NCI-H1694 treated with DMSO at 0.1 percent for 48 hours (cell line): ENCODE measurements at places on chromosomes 13 and 19.

- DNase-seq = no peak
Observed at GRCh38 chr19:45767410-45767880, 1.6 kb downstream of the SIX5 start.

- DNase-seq = no peak
Observed at GRCh38 chr13:97341135-97341534, 92.8 kb upstream of the RAP2A start.

DNA sequence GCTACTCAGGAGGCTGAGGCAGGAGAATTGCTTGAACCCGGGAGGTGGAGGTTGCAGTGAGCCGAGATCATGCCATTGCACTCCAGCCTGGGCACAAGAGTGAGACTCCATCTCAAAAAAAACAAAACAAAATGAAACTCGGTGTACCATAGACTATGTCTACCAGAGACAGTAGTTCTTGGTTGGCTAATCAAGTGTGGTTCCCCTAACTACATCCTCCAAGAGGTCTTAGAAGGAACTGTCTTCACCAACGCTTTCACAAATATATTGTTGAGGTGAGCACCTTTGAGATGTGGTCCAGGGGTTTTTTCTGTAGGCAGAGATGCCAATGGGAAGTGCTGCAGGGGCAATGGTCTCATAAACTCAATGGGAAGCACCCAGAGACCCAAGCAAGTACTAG is 48.0 kb downstream of the RFC3 start:
- no peak for DNase-seq

GRCh38 chr13:35164324-35164932 is 222.4 kb downstream of the NBEA start:
- DNase-seq = peak; percentile 86

- no peak for DNase-seq
Observed at GRCh38 chr19:39525205-39525604, 7.4 kb downstream of the EID2B start.

GRCh38 chr19:47644743-47645482 is 36.0 kb downstream of the BICRA start:
- DNase-seq = no peak

- DNase-seq = no peak
Observed at GRCh38 chr19:2987797-2988196, 10.4 kb downstream of the TLE6 start.

DNA sequence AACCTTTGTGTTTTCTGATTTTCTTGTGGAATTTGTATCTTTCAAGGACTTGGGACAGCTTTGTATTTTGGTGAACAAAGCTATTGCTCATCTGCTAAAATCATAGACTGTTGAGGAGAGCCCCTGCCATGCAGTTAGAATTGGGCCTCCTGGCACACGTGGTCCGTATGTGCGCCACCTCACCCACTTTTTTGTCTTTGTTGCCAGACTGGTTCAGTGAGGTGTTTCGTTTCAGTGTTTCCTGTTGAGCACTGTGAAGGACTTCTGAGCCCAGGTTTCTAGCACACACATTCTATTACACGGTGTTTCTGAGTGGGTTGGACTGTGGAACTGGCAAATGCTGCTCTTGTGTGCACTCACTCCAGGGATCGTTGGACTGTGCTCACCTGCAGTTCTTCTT is 37.6 kb upstream of the RNF113B start:
- DNase-seq = no peak

GRCh38 chr19:51626675-51627074 is 3.5 kb downstream of the SIGLEC5 start:
- DNase-seq = no peak

- DNase-seq = peak; percentile 12
Observed at GRCh38 chr19:39498798-39499642, at the start of gene DLL3. DLL3 (plus strand) TSS chr19:39498947; CDS start chr19:39498975, 28 bp downstream.

- DNase-seq = peak; percentile 87
Observed at GRCh38 chr13:52848455-52849195, at the start of gene PCDH8. PCDH8 (minus strand) TSS chr13:52848640; CDS start chr13:52848436, 204 bp downstream.

DNA sequence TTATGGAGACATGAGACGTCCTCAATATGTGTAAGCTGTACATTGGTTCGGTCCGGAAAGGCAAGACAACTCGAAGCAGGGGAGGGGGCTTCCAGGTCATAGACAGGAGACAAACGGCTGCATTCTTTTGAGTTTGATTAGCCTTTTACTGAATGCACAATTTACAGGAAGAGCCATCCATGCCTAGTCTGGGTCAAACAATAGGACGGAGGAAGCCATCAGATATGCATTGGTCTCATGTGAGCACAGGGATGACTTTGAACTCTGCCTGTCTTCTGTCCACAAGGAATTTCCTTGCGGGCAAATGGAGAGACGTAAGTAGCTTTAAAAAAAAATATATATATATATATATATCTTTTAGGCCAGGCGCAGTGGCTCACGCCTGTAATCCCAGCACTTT is 1.9 kb upstream of the CCNP start:
- DNase-seq = no peak

DNA sequence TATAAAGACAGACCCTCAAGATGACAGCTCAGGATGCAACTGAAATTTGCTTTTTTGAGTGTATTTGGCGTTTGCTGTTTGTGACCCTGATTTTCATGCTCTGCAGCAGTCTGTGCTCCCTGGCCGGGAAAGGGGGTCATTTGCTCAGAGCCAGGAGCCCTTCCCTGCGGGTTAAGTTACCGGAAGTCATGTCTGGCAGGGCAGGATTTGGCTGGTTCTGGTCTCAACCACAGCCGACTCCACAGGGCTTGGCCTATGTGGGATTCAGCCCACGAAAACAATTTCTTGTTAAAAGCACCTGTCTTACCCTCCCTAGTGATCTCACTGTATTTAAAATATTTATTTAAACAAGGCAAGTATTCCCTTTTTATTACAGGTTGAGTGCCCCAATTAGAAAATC is 22.6 kb downstream of the MCF2L start:
- no peak for DNase-seq

GRCh38 chr19:49744946-49745381 is 18.1 kb downstream of the TSKS start:
- no peak for DNase-seq

DNA sequence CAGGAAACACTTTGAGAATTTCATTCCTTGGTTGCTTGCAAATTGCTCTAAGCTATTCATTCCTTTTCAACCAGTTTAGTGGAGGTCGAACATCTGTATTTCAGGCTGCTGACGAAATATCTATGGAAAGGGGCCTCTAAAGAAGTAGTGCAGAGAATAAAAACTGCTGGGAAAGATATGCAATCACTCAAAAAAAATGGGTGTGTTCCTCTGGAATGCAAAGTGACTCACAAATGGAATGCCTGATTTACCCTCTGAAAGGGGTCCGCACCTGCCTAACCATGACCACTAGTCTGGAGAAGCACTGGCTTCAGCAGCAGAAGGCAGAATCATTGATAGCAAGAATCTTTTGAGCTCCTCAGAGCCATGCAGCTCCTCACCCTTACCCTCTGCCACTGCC is 129.4 kb downstream of the PCDH9 start:
- no peak for DNase-seq

GRCh38 chr13:58926858-58927257 is 1236.9 kb downstream of the DIAPH3 start:
- DNase-seq = no peak

DNA sequence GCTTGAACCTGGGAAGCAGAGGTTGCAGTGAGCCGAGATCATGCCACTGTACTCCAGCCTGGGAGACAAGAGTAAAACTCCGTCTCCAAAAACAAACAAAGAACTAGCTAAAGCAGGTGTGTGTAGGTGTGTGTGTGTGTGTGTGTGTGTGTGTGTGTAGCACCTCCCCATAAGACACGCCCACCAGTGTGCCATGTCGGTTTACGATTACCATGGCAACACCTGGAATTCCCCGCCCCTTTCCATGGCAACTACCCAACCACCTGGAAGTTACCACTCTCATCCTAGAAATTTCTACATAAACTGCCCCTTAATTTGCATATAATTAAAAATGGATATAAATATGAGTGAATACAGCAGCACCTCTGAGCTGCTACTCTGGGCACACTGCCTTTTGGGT is 80.9 kb upstream of the ADGRE5 start:
- no peak for DNase-seq

- no peak for DNase-seq
Observed at GRCh38 chr19:4985551-4985991, 16.7 kb downstream of the KDM4B start.

DNA sequence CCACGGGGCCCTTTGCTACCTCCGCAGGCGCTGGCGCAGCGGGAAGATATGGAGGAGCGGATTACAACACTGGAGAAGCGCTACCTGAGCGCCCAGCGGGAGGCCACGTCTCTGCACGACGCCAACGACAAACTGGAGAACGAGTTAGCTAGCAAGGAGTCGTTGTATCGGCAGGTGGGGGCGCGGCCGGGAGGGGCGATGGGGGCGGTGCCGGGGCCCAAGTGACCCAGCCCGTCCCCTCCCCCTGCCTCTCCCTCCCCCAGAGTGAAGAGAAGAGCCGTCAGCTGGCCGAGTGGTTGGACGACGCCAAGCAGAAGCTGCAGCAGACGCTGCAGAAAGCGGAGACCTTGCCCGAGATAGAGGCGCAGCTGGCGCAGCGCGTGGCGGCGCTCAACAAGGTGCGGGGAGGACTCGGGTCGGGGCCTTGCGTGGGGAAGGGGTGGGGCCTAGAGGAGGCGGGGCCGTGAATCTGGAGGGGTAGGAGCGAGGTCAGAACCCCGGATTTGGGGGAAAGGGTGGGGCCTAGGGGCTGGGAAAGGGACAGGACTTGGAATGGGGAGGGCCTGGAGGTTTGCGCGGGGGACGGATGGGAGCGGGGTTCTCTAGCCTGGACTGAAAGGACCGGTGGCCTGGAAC is 13.7 kb downstream of the PPFIA3 start:
- DNase-seq = no peak

DNA sequence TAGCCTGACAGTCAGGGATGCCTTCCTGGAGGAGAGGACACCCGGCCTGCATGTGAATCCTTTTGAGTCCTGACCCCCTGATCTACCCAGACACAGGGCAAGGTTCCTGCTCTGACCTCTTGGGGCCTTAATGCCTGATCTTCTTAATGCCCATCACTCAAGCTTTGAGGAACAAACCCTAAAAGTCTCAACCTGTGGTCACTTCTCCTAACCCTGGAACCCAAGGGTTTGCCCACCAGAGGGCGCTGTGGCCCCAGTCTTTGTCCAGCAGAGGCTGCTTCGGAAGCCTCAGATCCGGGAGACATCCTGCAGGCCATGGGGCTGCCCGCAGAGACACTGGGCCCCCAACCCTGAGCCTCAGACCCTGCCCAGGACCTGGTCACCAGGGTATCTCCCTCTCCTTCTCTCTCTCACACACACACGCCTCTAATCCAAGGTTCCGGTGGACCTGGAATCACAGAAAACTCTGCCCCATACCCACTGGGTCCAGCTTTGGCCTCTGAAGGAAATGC is 9.8 kb upstream of the DPF1 start:
- DNase-seq = peak; percentile 60

GRCh38 chr13:113815151-113816058 is 48.5 kb downstream of the GAS6 start:
- DNase-seq = no peak

GRCh38 chr13:106905380-106906162 is 337.6 kb upstream of the ARGLU1 start:
- DNase-seq = no peak

- DNase-seq = no peak
Observed at GRCh38 chr13:63873936-63874335, 2458.3 kb upstream of the PCDH20 start.

DNA sequence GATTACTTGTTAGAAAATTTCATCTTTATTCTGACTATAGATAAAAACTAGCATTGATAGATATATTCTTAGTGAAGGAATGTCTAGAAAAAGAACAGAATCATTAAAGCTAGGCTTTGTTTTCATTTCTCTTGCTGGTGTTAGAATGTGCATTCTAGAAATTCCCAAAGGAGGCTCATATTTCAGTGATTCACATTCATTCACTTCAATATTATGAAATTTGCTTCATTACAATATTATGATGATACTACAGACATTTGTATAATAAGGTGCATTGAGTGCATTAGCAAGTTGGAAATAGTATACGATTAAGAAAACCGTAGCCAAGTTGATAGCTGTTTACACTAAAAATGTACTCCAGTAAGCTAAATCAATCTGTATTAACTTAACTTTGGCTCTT is 70.7 kb upstream of the MYCBP2 start:
- no peak for DNase-seq

DNA sequence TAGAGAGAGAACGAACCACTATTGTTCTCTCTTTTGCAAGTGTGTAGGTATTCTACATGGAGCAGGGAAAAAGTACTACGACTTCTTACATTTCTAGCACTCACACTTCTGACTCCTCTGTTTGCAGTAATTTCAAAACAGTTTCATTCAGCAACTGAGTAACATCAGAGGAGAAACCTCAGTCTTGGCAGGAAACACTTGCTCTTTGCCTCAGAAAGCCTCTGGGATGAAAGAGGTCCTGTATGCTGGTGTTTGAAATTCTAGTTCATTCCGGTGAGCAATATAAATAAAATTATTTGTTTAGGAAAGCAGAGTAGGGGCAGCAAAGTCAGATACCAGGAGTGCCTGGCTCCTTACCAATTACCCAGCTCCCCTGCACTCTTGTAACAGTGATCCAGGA is 595.5 kb downstream of the TBC1D4 start:
- no peak for DNase-seq

GRCh38 chr19:41409288-41409687 is 11.7 kb downstream of the BCKDHA start:
- no peak for DNase-seq

- DNase-seq = no peak
Observed at GRCh38 chr19:383922-384798, 24.8 kb downstream of the C2CD4C start.

DNA sequence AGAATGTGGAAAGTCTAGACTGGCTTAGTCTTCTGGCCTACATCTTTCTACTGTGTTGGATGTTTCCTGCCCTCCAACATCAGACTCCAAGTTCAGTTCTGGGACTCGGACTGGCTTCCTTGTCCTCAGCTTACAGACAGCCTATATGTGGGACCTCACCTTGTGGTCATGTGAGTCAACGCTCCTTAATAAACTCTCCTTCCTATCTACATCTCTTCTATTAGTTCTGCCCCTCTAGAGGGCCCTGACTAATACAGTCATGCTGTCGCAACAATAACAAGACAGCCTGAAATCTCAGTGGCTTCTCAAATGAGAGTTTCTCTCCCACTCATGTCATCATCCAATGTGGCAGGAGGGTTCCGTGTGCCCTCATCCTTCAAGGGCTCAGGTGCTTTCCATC is 347.8 kb downstream of the MZT1 start:
- DNase-seq = no peak

DNA sequence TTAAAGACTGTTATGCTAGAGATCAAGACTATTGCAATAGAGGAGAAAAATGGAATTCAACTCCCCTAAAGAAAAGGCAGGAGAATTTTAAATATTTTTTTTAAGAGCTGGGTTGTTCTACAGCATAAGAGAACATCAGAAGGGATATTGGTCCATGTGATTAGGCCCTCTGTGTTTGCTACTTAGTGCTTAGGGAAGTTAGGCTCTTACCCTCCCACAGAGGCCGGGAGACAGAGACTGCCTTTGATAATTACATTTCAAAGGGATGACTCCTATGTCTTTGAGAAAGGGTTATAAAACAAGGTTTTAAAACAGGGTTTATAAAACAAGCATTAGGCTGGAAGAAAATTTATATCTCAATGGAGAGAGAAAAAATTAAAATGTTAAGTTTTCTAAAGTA is 1248.1 kb upstream of the PCDH20 start:
- DNase-seq = no peak

GRCh38 chr13:108270442-108270841 is 924 bp downstream of the TNFSF13B start:
- DNase-seq = no peak

GRCh38 chr19:51729781-51730180 is 6.0 kb upstream of the HAS1 start:
- DNase-seq = no peak
